ENCODE measurements at places on chromosomes 2 and 18.

GRCh38 chr2:26901326-26902183, 53.6 kb downstream of the DPYSL5 start:
- no peak for DNase-seq

- DNase-seq, result no peak
These were observed 79.3 kb downstream of the CEP192 start for GRCh38 chr18:13070460-13070859.

DNA sequence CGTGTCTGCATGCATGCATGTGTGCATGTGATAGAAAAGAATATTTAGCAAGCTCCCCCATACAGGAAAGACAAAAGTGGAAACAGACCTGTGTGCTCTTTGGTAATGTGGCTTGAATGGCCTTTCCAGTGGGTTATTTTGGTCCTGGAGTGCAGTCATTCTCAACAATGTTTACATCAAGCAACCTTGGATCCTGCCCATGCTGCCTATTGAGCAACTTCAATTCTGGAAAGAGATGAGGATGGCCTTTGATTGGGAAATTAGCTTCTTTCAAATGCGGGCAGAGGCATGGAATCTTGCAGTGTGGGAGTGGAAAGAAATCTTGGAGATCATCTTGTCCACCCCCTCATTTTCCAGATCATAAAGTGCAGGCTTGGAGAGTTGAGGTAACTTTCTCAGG, 87.2 kb upstream of the SMAD2 start:
- DNase-seq, result no peak

GRCh38 chr2:68487773-68488355, 20.5 kb downstream of the APLF start:
- no peak for DNase-seq

DNA sequence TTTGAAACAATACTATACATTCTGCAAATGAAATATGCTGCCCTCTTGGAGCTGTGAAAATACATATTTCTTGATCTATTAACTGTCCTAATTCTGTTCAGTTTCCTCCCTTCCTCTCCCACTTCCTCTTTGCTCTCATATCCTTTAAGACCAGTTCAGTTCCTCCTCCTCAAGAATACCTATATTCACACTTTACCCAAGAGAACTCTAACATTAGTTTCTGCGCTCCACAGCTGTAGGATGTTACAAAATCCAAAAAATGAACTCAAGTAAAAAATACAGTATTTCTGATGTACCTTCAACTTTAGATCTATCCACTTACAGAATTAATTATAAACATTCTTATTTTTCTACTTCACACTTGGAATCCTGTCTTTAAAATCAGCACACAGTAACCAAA, 5.4 kb downstream of the ITSN2 start:
- no peak for DNase-seq

- no peak for DNase-seq
These were observed 45.5 kb upstream of the LOXHD1 start for GRCh38 chr18:46702471-46702870.

- no peak for DNase-seq
These were observed 8.0 kb downstream of the EPAS1 start for GRCh38 chr2:46305187-46305586.

GRCh38 chr2:65053199-65053598, 3.0 kb upstream of the CEP68 start:
- DNase-seq, result peak; percentile 85

GRCh38 chr2:60391649-60392375, 161.6 kb downstream of the BCL11A start:
- DNase-seq, result no peak

DNA sequence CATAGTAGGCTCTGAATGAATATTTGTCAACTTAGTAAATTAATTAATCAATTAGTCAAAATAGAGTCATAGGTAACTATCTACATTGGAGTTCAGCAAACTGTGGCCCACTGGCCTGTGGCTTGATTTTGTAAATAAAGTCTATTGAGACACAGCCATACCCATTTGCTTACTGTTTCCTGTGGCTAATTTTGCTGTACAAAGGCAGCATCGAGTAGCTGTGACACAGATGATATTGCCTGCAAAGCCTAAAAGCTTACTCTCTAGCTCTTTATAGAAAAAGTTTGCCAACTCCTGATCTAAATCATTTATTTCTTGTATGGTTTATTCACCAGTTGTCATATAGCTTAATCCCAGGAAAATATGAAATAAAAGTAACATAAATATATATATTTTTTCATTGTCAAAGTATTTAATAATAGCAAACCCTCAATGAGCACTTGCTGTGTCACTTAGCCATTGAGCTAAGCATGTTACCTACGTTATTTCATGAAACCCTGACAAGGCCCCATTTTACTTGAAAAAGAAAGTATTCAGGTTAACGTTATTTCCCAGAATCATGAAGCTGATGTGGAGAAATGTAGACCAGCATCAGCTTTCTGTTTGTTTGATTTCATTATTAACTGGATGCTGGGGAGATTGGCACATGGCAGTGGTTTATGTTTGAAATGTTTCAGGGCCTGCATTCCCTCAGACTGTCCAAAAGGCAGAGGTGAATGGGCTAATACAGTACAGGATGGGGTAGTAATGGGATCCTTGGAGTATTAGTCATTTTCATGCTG, 69.6 kb downstream of the ICOS start:
- no peak for DNase-seq

- no peak for DNase-seq
These were observed 46.3 kb upstream of the VPS54 start for GRCh38 chr2:64065516-64065915.

DNA sequence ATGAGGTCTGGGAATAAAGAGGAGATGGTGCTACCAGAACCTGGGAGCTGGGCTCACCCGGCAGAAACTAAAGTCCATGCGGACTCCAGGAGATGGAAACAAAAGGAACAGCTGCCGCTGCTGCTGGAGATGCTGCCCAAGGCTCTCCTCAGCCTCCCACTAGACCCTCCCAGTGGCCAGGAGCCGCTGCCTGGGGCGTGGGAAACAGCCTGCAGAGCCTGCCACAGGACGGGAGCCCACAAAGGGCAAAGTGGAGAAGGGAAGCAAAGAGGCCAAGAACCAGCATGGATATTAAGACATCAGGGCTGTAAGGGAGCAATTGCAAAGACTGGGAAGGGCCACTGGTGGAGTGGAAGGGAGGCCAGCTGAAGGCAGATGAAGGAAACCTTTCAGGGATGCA, 179.6 kb downstream of the NCK2 start:
- DNase-seq, result no peak

GRCh38 chr2:86499326-86499725, 58.2 kb downstream of the KDM3A start:
- no peak for DNase-seq

DNA sequence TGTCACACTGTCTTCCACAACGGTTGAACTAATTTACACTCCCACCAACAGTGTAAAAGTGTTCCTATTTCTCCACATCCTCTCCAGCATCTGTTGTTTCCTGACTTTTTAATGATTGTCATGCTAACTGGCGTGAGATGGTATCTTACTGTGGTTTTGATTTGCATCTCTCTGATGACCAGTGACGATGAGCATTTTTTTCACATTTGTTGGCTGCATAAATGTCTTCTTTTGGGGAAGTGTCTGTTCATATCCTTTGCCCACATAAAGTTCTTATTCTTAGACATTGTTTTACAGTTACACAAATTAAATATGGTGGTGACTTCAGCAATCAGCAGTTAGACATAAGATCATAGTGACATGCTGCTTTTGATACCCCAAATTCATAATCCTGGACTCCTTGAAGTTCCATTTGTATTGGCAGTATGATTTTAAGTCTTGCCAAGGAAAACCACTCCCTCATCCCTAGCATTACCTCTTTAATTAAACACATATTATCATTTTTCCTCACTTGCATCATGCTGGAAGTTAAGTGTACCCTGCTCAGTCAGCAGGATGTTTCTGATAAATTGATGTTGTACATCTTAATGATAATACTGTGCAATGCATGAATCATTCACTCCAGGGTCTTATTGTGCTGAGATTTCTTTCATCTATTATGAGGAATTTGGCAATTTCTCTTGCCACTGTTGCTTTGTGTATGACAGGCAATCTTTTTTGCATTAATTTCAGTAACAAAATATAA, 67.6 kb upstream of the STAT1 start:
- DNase-seq, result no peak

DNA sequence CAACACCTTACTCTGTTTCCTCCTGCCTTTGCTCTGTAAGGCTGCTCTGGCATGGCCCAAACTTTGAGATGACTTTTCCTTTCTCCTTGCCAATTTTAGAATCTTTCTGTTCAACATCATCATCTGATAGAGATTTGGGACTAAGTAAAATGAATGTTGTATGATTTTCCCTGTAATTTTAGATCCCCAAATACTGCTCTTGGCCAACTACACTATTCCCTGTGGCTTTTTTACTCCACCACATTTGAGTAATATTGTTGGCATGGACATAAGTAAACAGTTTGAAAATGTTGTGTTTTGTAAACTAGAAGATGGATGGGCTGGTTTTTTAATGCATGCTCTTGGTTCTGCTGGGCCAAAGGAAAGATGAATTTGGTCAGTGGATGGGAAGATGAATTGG, 12.1 kb downstream of the LTBP1 start:
- no peak for DNase-seq

- no peak for DNase-seq
These were observed 225.7 kb downstream of the XIRP2 start for GRCh38 chr2:167114018-167114417.

- DNase-seq, result peak; percentile 26
These were observed 35.0 kb downstream of the NDC80 start for GRCh38 chr18:2606335-2606734.

DNA sequence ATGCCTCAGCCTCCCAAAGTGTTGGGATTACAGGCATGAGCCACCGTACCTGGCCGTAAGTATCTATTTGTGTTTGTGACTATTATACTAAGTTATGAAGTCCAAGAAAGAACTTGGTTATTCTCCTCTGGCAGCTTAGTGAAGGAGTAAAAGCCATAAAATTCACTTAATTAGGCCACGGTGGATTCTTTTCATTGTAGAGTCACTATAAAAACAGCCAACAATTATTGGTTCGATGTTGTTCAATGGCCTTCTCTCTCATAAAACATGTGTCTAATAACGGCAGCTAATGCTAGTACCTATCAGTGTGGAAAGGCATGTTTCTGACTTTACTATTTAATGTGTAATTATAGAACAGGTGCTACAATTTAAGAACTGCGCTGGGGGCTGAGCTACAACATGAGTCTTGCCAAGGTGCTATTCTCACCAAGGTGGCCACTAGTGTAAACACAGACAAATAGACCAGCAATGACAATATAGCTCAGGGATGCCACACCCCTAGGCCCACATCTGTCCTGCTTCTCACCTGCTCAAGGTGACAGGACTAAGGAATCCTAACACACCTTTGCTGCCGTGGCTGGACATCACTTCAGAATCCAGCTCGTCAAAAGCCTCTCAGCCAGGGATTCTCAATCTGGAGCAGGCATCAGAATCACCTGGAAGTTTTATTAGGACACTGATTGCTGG, 17.2 kb downstream of the ATP8B1 start:
- no peak for DNase-seq

- no peak for DNase-seq
These were observed 314.9 kb downstream of the AFF3 start for GRCh38 chr2:99827296-99827999.

GRCh38 chr2:173500953-173501352, 146.3 kb downstream of the CDCA7 start:
- no peak for DNase-seq

DNA sequence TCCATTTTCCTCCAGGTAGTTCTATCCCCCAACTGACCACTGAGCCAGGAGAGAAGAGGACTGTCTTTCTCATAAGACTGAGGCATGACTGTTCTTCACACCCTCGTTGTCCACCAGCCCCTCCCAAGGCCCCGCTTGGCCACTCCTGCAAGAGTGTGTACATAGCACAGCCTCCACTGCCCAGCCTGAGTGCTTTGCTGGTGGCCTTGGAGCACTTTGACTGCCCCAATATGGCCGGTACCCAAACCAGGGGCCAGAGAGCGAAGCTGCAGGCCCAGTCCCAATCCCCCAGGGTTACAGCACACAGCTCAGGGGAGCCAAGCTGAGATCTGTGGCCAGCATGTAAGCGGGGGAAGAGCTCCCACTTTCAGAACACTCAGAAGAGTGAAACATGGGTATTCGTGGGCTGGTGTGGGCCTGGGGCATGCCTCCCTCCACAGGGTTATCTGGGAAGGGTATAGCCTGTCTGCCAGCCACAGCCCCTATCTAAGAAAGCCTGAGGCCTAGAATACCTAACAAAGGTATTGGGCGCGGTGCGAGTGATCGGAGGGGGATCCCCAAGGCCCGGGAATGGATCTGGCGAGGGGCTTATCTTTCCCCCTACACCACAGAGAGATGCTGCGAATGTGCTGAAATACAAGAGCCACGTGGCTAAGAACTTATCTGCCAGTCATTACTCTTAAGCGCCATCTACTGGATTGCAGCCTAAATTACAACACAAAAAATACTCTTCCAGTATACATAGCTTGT, 163.8 kb downstream of the WDPCP start:
- no peak for DNase-seq

DNA sequence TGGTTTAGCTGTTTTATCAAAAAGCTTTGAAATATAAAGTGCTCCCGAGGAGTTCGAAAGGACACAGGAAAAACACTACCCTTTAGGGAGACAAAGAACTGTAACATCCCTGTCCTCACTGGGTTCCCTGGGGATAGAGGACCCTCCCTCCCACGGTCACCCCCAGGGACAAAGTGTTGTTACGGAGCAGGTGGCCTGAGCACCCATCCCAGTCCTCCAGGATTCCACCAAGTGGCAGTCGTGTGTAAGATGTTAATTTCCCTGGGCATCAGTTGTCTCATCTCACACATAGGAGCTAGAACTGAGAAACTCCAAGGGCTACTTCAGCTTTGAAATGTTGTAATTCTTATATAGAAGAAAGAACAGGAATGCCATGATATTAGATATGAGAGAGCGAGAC, 137.7 kb downstream of the ALK start:
- DNase-seq, result no peak

GRCh38 chr2:40433736-40434135, 18.2 kb downstream of the SLC8A1 start:
- no peak for DNase-seq

DNA sequence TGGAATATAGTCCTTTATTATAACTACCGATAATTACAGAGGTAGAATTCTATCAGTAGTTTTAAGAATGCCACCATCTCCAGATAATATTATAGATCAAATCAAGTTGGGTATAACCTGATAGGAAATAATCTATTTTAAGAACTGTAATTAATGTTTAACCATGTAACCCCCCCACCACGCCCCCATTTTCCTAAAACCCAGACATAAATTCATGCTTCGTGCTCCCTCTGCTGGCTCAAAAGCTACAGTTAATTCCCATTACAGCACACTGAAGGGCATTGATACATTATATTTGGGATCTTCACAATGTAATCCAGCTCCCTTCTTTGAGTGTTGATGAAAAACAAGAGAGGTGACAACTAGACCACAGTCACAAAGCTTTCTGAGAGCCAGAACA, 228.0 kb upstream of the SMAD7 start:
- no peak for DNase-seq

DNA sequence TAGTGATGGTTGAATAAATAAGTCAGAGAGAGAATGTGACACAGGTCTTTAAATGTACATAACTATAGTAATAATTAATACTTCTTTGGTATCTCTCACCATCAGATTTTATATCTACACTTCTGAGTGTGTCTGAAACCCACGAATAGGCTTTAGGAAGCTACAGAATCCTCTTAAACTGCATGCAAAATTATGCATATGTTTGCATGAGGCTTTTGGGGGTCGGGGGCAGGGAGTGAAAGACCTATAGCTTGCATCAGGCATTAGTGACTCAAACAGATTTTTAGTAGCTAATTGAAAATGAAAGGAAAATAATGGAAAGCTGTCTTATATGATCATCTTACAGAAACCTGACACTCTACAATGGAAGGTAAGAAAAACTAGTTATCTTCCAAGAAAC, 14.9 kb downstream of the LRPPRC start:
- DNase-seq, result no peak

- no peak for DNase-seq
These were observed 509 bp upstream of the CYS1 start for GRCh38 chr2:10080536-10081304.
